ENCODE measurements at places on chromosomes 2 and 18. TPM values are rescaled to one million over a fixed set of nuclear protein-coding genes. Genes with fewer than 3 reads are reported as not detected.

REG1B gene
- total RNA-seq = 2.7 TPM

MOCOS gene
- total RNA-seq = 0.38 TPM

PSMA8 gene
- not detected for total RNA-seq

G6PC2 gene
- not detected for total RNA-seq

UBE2E3 gene
- 22.4 TPM for total RNA-seq

LDLRAD4 gene
- total RNA-seq = 12.8 TPM

IRS1 gene
- total RNA-seq = 1.7 TPM

ST8SIA3 gene
- not detected for total RNA-seq

RGPD3 gene
- total RNA-seq = 0.21 TPM
